Left ventricle myocardium inferior (tissue), 1 donor: ENCODE measurements at places on chromosomes 2 and 18.

DNA sequence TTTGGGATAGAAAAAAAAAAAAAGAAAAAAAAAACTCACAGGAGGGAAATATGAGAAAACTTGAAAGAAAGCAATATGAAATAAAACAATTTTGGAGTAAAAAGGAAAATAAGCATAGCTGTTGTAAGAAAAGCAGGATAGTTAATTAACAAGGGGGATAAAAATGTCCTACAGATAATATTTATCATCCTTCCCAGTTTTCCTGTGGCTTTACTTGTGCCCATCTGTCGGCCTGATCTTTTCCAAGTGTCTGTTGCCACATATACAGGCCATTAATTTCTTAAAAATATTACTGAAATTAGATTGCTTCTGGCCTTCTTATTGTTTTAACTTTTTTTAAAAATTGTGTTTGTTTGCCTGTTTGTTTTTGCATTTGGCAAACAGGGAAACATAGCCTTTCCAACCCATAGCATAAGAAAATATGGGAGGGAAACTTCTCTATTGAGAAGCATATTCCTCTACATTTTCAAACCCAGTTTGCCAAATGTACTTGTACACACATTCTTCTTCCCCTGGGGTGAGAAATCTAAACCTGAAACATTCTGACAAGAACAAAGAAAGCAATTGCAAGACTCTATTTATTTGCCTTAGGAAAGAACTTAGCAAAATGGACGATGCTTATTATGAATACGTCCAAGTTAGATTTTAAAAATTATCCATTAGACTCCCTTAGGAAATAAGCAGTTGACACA is 272.3 kb downstream of the CDH20 start:
- no peak for DNase-seq

DNA sequence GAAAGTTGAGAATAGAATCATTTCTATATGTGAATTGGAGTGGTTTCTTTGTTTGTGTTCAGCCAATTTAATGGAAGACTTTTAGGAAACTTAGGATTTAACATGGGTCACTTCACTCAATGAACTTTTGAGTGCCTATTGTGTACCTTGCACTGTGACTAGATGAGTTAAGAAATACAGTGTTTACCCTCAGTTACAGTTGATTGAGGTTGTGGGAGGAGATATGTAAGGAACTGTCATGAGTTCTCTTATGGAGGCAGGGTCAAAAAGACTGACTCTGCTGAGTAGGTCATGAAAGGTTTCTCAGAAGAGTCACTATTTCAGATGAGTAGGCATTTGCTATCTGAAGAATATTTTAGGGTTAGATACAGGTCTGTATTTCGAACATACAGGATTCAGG is 98.6 kb downstream of the RAB3GAP1 start:
- no peak for DNase-seq

DNA sequence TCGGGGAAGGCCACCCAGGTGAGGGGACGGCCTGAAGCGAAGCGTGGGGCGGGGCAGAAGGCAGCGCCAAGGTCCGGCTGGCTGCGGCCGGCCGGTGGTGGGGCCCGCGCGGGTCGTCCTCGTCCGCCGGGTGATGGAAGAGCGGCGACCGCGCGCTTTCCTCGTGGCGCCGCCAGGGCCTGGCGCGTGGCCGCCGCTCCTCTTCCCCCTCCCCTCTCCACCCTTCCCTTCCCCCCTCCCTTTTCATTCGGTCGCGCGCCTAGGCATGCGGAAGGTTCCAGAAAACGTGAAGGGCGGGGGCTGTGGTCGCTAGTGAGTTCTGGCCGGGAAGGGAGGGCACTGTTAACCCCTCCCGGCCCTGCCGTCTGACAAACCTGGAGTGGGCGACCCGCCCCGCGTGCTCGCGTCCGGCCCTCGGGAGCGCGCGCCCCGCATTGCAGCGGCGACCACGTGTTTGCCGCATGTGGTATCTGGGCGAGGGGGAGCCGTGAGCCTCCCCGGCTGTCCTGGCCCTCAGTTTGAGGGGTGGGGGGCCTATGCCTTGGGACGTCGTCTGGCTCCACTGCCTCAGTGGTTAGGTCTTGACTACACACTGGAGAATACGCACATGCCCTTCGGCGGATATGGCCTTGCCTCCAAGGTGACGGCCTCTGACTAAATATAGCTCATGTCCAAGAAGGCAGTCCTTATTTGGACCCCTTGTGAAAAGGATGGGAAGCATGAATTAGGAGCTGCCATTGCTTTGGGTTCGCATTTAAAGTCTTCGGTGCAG is 579 bp downstream of the MAT2A start:
- DNase-seq = peak; percentile 73

- no peak for DNase-seq
Measured at GRCh38 chr2:171858397-171858958, 35.6 kb downstream of the SLC25A12 start.

- no peak for DNase-seq
Measured at GRCh38 chr2:220842901-220843665, 729.0 kb downstream of the EPHA4 start.

- DNase-seq = no peak
Measured at GRCh38 chr2:161881465-161881864, 192.6 kb downstream of the DPP4 start.

DNA sequence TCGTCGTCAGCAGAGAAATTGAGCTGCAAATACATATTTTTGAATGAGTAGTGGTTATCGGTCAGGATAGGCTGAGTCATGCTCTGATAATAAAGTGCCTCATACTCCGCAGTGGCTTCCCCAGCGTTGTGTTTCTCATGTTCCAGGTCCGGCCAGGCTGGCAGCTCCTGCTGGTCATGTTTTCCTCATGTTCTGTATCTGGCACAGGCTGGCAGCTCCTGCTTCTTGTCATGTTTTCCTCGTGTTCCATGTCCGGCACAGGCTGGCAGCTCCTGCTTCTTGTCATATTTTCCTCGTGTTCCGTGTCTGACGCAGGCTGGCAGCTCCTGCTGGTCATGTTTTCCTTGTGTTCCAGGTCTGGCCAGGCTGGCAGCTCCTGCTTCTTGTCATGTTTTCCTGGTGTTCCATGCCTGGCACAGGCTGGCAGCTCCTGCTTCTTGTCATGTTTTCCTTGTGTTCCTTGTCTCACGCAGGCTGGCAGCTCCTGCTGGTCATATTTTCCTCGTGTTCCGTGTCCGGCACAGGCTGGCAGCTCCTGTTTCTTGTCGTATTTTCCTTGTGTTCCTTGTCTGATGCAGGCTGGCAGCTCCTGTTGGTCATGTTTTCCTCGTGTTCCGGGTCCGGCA is 148.9 kb downstream of the ATP9B start:
- DNase-seq = no peak

DNA sequence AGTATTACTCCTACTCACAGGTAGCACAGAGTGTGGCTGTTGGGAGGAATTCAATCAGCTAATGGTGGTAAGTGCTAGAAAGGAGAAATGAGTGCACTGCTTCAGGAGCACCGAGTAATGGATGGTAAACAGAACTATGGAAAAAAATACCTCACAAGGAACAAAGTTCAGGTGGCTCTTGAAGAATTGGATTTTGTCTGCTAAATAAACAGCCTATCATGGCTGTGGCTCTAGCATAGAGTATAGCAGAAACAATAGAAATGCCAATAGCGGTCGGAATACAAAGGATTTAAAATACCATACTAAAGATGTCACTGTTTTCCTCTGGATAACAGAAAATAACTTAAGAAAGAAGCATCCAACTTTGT is 482.5 kb downstream of the NUP35 start:
- DNase-seq = no peak

DNA sequence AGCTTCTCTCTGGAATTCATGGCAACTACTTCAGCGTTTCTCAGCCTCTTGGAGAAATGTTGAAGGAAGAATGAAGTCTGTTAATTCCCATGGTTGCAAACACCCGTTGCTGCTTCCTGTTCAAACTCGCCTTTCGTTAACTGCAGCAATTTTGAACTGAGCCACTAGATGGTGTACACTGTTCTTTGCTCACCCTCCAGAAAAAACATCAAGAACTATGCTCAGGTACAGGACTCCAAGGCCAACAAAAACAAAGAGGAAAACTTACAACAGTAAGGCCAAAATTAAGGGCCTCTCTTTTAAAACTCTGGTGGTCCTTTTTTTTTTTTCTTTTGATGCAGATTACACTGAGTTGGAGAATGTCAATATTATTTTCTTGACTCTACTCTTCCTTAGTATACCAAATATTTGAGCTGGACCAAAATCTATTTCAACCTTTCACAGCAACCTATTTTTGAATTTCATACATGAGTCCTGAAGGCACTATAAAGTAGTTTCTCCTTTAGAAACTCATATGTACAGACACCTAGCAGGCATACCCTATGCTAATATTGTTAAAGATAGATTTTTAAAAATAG is 58.2 kb downstream of the KLHL14 start:
- DNase-seq = no peak

DNA sequence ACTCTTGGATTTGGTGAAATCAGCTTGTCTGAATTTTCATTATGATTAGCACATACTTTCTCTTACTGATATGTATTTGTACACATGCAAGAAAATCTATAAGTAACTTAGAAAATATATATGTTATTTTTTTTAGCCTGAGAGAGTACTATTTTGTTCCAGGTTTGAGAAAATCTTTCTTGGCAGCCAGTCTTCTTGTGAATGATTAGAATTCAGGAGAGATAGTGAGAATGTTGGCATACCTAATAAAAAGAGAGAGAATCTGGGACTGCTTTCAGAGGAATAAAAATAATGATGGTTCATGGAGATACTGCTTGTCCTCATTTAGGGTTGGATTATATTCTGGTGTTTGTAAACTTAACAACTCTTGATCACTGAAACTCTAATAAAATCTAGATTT is 44.4 kb upstream of the RIT2 start:
- no peak for DNase-seq

DNA sequence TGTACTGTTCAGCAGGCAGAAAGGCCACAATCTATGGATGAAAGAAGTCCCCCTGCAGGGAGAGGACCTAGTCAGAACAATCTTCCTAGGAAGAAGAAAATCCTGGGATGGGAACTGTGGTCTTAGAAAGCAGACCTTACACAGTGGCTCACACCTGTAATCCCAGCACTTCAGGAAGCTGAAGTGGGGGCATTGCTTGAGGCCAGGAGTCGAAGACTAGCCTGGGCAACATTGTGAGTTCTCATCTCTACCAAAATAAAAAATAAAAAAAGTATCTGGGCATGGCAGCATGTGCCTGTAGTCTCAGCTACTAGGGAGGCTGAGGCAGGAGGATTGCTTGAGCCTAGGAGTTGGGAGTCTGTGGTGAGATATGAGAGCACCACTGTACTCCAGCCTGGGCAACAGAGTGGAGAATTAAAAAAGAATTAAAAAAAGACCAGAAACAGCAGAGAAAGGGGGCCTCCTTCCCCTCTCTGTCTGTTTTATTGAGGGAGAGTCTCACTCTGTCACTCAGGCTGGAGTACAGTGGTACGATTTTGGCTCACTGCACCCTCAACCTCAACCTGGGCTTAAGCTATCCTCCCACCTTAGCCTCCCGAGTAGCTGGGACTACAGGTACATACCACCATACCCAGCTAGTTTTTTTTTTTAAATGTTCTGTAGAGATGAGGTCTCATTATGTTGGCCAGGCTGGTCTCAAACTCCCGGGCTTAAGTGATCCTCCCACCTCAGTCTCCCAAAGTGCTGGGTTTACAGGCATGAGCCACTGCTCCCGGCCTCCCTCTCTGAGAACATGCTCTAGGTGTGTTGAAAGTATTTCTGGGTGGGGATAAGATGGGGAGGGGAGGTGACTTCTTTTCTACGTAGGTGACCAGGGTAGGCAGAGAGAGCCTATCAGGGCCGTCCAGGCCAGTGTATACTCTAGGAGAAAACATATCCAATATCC is 7.4 kb downstream of the RHOB start:
- DNase-seq = no peak

DNA sequence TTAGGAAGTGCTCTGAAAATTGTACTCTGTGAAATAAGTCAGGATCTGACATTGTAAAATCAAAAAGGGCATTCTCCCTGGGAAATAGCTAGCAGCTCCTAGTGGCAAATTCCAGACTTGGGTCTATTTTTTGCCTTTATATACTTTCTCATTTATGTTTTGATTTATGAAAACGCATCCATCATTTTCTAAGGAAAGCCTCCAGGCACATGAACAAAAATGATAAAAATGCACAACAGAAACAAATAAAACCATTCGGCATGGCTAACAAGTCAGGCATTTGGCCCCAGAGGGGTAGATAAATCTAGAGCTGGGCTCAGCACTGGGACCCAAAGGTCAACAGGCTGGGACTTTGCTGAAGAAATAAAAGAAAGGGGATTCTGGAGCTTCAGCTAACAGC is 167.0 kb downstream of the BCL11A start:
- no peak for DNase-seq

DNA sequence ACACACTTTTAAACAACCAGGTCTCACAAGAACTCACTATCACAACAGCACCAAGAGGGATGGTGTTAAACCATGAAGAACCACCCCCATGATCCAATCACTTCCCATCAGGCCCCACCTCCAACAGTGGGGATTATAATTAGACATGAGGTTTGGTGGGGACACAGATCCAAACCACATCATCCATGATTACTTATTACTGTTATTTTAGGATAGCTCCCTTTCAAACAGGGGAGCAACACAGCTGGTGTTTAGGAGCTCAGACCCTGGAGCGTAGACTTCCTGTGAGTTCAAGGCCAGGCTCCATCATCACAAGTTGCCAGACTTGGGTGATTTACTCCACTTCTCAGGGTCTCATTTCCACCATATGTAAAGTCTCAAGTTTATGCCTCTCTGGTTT is 382.7 kb downstream of the HRH4 start:
- DNase-seq = no peak

DNA sequence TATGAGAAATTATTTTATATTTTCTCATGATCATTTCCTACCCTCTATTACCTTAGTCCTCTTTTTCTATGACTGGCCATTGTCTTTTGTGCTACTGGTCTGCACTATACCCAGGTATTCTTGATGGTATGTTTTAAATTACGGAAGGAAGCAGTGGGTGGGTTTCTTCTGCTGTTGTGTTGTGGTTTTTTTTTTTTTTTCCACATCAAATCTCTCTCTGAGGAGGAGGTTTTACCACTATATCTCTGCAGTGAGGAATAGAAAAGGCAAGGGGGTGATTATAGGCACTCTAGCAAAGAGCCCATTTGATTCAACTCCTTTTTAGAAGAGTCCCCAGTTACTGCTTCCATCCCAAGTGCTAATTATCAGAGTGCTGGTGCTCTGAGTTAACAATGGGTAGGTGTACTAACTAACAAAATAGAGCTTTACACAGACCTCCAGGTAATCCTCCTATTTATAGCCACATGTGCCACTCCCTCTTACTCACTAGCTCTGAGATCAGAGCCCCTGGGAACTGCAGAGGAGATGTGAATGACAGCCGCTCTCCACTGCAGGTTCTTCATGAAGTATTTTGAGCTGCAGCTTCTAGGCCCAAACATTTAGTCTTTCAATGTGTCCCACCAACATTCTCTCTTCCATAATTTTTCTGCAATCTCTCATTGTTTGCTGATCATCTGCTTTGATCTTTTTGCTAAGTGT is 301.6 kb upstream of the GULP1 start:
- DNase-seq = no peak
